Type B pancreatic cell (in vitro differentiated cells): ENCODE measurements at places on chromosomes 5 and 9. TPM values are rescaled to one million over a fixed set of nuclear protein-coding genes. Genes with fewer than 3 reads are reported as not detected.

GRCh38 chr5:9497347-9497746, 48.5 kb downstream of the SEMA5A start:
- DNase-seq = no peak

GRCh38 chr5:135857630-135858311, 23.3 kb downstream of the SLC25A48 start:
- no peak for DNase-seq

GRCh38 chr5:179409806-179410205, 64.5 kb upstream of the ADAMTS2 start:
- DNase-seq = peak; percentile 62

The TOR1B gene
- total RNA-seq = 19.4 and 23.5 TPM in 2 replicates

The SLC22A4 gene
- 1.3 and 2.0 TPM in 2 replicates for total RNA-seq

The LVRN gene
- 0.19 TPM in 1 of 2 replicates, not detected in the other for total RNA-seq

DNA sequence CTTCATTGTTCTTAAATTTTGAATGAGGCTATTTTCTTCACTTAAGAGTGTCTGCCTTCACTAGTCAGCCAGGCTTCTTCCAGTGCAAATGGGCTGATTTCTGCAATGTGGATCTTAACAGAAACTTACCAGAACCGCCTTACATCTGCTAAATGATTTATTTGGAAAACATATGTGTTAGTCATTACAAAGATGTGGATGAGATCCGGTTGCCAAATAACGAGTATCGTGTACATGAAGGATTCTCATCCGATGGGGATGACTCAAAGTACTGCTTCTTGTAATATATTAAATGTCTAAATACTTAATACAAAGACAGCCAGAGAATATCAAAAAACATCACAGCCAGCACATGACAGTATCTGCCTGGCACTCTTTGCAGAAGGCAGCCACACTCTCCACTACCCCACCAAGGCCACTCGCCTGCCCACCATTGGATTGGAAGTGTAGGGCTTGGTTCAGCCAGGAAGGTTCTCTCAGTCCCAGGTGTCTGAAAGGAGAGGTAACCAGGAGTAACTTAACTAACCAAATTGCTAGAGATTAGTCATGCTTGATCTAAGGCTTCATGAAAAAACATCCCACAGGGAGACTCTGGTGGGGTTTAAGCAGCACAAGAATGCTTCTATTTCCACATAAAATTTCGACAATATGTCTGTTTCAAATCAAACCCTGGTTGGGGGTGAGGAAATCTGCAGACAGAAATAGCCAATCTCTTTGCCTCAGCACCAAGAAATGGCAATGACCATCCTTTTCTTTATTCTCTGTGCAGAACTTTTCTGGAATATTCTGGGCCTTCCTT, 174.8 kb downstream of the GADD45G start:
- DNase-seq = no peak

- no peak for DNase-seq
These were observed 277.7 kb upstream of the DAP start for GRCh38 chr5:11038772-11039171.

The TMOD1 gene
- total RNA-seq = 10.5 and 12.9 TPM in 2 replicates

- DNase-seq = no peak
These were observed 235.1 kb downstream of the SPOCK1 start for GRCh38 chr5:137264041-137264440.

DNA sequence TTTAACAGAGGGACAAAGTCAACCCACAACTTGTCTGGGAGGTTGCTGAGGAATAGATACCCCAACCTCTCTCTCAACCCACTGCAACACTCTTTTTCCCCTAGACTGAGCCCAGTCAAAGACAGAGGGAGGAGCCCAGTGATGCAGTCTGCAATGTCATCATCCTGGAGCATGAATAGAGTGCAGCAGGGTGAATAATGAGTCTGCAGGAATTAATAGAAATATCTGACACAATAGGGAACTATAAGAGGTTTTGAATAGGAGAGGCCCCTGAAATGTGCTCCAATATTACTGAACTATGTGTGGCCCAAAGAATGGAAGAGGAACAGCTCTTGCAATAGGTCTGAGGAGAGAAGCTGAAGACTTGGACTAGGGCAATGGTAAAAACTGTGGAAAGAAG, 59.1 kb downstream of the PDCD1LG2 start:
- no peak for DNase-seq

The GRXCR2 gene
- total RNA-seq = 0.24 TPM in 1 of 2 replicates, not detected in the other

DNA sequence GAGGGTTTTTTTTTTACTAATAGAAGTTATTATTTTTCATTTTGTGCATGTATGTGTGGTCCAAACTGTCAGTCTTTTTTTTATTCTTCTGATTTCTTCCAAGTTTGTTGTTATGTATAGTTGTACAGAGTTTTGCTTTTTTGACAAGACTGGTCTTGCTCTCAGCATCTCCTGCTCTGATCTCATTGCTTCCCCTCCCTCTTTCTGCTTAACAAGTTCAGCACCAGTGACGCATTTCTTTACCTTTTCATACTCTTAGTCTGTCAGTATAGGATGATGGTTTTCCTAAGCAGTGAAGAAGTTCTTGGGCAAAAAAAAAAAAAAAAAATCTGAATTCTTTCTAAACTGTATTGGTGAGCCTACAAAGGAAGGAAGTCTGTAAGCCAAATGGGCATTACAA, 135.1 kb downstream of the CD180 start:
- DNase-seq = no peak

- DNase-seq = no peak
These were observed 757.6 kb downstream of the SEMA5A start for GRCh38 chr5:8788246-8788645.

DNA sequence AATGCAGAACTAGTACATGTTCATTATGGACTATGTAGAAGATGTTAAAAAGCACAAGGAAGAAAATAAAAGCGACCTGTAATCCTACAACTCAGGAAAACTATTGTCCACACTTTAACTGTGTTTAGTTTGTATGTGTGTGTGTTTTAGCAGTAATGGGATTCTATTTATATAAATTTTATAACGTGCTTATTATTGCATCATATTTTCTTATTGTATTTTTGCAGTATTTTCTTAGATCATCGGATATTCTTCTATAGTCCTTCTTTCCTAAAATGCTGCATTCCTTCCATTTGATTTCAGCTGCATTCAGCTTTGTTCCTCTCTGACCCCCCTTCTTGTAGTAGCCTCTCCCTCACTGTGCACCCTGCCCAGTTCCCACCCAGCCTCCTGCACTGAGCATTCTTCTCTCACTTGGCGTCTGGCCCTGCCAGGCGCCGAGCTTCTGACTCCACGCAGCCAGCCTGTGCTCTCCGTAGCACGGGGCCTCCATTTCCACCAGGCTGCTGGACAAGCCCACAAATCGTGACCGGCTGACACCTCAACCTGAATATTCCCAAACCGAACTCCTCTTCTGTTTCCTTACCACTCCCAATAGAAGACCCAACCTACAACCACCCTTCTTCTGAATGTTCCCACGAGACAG, 39.9 kb downstream of the MVB12B start:
- DNase-seq = no peak

GRCh38 chr5:148267962-148268361, 632 bp upstream of the SPINK13 start:
- no peak for DNase-seq

The CD274 gene
- total RNA-seq = 1.2 and 1.4 TPM in 2 replicates

The TTC23L gene
- total RNA-seq = 1.8 and 2.1 TPM in 2 replicates

- DNase-seq = no peak
These were observed 239.9 kb downstream of the SAXO1 start for GRCh38 chr9:18793122-18793521.

GRCh38 chr9:13791816-13792215, 512.3 kb upstream of the MPDZ start:
- no peak for DNase-seq

DNA sequence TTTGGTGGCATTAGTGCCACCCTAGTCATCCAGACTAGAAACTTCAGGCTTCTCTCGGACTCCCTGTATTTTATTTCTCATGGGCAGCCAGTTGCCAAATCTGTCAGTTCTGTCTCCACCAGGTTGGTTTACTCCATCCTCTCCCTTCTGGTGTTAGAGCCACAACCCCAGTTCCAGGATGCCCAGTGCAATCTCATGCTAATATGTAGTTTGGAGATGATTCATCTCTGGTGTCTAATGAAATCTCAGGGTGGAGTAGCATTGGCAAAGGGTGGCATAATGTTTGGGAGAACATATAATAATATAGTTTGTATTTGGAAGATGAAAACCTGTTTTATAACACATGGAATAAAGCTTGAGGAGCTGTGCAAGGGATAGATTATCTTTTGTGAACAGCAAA, 30.2 kb downstream of the SLC46A2 start:
- DNase-seq = no peak

GRCh38 chr9:133359399-133360175, 3.2 kb downstream of the SURF2 start:
- no peak for DNase-seq

- no peak for DNase-seq
These were observed 652 bp downstream of the ARSK start for GRCh38 chr5:95555553-95555952.

DNA sequence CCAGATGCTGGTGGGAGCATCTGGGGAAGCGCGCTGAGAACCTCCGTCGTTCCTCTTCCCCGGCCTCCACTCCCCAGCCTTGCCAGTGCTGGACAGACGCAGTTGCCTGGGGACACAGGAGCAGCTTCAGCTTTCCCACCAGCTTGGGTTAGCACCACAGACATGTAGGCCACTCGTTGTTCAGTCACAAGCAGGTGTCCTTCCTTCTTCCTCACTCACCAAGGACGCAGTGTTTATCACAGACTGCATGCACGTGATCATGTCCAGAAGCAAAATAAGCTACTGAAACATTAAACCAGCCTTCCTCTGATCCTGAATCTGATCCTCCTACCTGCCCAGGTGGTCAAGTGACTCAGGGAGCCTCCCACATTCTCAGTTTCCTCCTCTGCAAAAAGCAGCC, 232.9 kb downstream of the SYK start:
- DNase-seq = no peak

GRCh38 chr5:112929336-112930081, 7.5 kb upstream of the REEP5 start:
- DNase-seq = no peak

- no peak for DNase-seq
These were observed 19.6 kb downstream of the PPARGC1B start for GRCh38 chr5:149749481-149750365.

DNA sequence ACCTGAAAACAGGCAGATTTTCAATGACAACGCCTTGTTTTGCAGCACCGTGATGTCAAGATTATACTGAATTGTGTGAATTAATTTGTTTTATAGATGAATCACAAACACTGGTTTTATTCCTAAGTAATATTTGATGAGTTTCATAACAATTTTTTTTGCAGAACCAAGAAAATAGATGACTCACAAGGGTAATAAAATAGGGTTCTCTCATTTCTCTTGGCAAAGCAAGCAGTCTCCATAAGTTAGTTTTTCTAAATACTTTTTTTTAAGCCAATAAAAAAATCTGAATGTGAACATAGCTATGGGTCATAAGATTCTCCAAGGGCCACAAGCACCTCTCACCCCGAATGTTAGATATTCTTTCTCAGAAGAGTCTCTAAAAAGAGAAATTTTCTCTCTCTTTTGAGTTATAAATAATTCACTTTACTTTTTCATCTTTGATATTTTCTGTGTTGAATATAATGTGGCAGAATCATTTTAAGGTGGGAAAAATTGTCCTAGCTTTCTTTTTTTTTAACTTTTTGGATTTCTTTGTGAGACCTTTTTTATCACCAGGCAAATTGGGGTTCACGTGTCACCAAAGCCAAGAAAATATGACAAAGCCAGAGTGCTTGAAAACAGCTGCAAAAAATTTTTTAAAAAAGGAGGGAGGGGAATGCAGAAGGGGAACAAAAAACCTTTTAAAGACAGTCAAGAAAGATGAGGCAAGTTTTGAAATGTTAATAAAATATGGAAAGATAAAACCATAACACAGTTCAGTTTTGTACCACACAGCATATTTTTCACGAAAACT, 174.6 kb upstream of the DAPK1 start:
- DNase-seq = no peak

DNA sequence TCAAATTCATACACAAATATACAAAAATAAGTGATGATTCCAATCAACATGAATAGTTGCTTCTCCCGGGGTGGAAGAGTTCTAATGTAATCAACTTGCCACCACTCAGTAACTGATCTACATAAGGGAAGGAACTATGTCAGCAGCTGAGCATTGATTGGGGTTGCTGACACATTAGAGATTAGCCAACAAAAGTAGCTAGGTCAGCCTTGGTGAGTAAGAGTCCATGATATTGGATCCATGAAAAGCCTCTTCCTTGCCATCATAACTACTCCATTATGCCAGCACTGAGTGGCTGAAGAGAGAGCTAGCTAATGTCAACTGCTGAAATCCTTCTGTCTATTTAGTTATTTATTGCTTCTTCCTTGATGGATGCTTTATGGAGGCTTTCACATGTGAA, 309.8 kb downstream of the NFIB start:
- no peak for DNase-seq

- no peak for DNase-seq
These were observed 138.4 kb downstream of the EFNA5 start for GRCh38 chr5:107532169-107532878.

The TAF11L10 gene
- not detected in 2 replicates for total RNA-seq

- DNase-seq = no peak
These were observed 19.5 kb downstream of the SLC22A5 start for GRCh38 chr5:132389051-132389331.

The SPATA31C1 gene
- 0.07 TPM in 1 of 2 replicates, not detected in the other for total RNA-seq

DNA sequence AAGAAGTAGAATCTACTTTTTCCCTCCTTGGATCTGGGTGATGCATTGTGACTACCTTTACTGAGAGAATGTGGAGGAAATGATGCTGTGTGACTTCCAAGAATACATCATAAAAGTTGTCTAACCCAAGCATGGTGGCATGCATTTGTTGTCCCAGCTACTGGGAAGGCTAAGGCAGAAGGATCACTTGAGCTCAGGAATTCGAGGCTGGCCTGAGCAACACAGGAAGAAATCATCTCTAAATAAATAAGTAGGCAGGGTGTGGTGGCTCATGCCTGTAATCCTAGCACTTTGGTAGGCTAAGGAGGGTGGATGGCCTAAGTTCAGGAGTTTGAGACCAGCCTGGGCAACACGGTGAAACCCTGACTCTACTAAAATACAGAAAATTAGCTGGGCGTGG, 143.2 kb upstream of the VLDLR start:
- DNase-seq = no peak

DNA sequence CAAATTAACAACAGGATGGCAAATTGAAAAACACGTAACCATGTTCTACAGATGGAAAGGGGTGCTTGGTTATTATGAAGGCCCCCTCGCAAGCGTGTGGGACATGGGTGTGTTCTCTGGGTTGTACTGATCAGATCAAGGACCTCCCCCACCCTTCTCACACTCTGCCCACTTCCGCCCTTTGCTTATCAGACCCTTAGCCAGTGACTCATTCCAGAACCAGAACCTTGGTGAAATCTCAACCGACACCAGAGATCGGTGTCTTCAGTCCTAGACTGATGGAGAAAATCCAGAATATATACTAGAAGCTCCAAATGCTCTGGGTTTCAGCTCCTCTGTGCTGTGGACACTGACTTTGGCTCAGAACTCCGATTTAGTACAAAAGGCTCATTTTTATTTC, 64.9 kb downstream of the PTTG1 start:
- no peak for DNase-seq
